NCI-H1694 (cell line): ENCODE measurements at places on chromosomes 7 and 10.

- no peak for DNase-seq
Measured at GRCh38 chr7:128734890-128735289, 4.3 kb upstream of the CALU start.

DNA sequence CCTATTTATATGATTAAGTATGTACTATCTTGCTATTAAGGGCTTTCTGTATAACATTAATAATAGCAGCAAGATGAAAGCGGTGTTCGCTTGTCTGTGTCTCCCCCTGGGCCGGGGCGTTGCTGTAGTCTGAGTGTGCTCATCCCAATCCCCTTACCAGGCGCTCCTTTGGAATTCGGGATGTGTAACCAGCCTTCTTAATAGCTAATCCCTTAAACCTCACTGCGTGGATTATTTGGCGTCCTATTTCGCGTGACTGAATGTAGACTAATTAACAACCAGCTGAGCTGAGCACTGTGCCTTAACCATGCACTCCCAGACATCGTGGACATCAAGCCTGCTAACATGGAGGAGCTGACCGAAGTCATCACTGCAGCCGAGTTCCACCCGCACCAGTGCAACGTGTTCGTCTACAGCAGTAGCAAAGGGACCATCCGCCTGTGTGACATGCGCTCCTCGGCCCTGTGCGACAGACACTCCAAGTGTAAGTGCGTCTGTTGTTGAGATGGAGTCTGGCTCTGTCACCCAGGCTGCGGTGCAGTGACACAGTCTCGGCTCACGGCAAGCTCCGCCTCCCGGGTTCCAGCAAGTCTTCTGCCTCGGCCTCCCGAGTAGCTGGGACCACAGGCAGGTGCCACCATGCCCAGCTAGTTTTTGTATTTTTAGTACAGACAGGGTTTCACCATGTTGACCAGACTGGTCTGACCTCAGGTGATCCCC, 36.6 kb downstream of the BNIP3 start:
- DNase-seq, result no peak

- no peak for DNase-seq
Measured at GRCh38 chr7:29873644-29874294, 67.5 kb downstream of the WIPF3 start.

- DNase-seq, result no peak
Measured at GRCh38 chr7:84997626-84998025, 189.2 kb downstream of the SEMA3D start.

DNA sequence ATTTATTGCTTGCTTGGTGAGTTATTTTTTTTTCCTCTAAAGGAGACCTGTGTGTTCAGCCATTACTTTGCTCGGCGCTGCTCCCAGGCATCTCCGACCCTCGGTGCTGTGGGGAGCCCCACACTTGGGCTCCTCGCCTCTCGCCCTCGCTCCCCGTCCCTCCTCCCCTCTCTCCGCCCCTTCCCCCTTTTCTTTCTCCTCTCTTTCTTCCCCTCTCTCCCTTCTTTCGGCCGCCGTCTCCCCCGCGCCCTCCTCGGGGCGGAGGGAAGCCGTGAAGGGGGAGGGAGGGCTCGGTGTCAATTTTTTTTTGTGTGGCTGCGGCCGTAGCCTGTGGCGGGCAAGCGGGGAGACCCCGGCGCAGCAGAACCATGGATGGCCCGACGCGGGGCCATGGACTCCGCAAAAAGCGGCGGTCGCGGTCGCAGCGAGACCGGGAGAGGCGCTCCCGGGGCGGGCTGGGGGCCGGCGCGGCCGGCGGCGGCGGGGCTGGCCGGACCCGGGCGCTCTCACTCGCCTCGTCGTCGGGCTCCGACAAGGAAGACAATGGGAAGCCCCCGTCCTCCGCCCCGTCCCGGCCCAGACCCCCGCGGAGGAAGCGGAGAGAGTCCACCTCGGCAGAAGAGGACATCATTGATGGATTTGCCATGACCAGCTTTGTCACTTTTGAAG, 1.1 kb downstream of the AUTS2 start:
- DNase-seq, result peak; percentile 12

GRCh38 chr7:23653942-23654341, 26.1 kb upstream of the FAM221A start:
- DNase-seq, result no peak

GRCh38 chr10:132850896-132851295, 64.9 kb upstream of the NKX6-2 start:
- DNase-seq, result no peak

- no peak for DNase-seq
Measured at GRCh38 chr10:114026189-114027040, 17.3 kb upstream of the ADRB1 start.

DNA sequence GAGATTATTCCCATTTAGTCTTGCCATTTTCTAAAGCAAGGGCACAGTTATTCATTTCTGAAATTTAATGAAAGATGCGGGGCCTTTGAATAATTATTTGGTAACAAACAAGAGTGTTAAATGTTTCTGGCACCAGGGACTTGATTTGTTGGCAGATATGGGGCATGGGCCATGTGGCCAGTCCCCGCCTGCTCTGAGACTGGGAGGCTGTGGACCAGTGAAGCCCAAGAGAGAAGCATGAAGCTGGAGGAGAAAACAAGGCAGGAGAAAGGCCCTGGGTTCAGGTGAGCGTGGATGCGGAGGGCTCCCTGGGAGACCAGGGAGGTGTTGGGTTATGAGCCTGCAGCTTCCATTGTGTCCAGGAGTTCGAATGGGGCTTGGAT, 378.5 kb downstream of the TCERG1L start:
- DNase-seq, result no peak

- no peak for DNase-seq
Measured at GRCh38 chr10:20970708-20971107, 73.6 kb upstream of the NEBL start.

- no peak for DNase-seq
Measured at GRCh38 chr7:114342431-114343179, 72.0 kb upstream of the FOXP2 start.

DNA sequence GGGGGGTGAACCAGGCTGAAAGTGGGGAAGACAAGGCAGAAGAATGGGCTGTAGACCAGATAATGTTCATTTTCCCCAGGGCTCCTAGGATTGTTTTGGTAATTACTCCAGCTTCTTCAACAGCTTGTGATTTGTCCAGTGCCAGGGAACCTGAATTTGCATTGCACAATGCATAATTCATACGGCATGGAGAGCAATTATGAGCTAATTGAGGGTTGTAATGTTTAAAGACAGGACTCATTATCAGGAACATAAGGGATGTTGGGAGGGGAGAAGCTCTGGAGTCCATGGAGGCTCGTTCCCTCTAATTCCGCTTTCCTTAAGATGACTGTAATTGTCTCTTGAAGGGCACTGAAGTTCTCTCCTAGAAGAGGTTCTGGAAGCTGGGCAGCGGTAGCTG, 405.0 kb upstream of the ZMIZ1 start:
- DNase-seq, result no peak

- DNase-seq, result no peak
Measured at GRCh38 chr10:71694039-71694501, 25.5 kb downstream of the C10orf105 start.

DNA sequence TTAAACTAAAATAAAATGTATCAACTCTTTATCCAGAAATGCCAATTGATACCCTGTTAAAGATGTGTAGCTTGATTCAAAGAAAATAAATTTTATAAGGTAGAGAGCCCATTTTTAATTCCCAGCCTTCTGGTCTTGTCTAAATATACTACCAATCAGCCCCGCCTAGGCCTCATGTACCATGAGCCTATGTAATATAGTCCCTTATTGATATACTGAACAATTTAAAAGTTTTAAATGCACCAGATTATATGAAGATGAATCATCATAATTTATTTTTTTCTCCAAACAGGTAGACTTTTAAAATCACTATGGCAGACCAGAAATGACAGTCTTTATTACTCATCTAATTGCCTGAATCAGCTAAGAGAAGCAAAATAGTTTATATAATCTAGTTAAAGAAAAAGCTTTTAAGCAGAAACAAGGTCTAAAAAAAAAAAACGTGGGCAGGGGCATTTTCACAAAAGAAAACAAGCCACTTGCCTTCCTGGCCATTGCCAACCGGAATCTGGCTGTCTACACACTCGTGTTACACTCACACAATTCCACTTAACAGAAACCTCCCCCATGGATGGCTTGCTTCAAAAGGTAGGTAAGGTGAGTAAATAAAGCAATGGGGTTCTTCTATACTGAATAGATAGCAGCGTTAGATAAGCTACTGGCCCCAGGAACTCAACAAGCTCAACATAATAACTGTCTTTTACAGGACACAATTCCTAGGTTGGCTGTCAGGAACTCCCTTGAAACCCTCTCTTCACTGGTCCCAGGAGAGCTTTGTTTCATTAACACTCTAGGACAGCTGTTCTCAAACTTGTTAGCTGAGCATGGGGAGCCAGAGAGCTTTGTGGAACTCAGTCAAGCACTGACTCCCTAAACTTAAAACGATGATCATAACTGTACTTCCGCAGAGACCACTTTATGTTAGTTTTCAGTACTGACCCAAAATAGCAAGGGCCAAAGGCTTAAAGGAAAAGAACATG, 37.2 kb downstream of the RAPGEF5 start:
- peak; percentile 91 for DNase-seq

DNA sequence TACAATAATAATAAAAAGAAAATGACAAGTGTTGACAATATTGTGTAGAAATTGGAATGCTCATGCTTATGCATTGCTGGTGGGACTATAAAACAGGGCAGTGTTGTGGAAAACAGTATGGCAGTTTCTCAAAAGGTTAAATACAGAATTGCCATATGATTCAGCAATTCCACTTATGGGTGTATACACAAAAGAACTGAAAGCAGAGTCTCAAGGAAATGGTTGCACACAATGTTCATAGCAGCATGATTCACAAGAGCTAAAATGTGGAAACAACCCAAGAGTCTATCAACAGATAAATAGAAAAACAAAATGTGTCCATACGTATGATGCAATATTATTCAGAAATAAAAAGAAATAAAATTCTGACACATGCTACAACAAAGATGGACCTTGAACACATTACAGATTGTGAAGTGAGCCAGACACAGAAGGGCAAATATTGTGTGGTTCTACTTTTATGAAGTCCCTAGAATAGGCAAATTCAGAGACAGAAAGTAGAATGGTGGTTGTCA, 64.8 kb upstream of the GRM8 start:
- DNase-seq, result no peak

DNA sequence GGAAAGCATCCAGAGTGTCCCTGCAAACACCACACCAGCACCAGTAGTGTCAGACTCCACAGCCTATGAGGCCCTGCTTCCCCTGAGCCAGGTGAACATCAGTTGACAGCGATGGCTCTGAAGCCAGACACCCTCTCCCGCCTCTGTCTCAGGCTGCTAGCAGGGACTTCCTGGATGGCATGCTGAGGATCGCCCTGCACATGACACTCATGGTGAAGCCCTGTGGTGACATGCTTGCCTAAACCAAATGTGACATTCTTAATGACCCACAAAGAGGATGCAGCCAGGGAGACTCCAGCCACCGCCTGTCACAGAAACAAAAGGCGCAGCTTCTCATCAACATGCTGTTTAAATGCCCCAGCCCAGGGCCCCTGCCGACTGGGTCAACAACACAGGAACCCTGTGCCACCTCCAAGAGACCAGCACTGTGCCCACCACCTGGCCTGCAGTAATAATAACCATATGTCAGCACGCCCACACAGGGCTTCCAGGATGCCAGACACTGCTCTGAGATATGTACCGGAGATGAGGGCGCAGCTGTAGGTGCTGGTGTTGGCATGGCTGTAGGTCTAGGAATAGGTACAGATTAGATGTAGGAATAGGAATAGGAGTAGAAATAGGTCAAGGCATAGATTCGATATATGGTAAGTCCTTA, 81.3 kb downstream of the GRID1 start:
- DNase-seq, result no peak

DNA sequence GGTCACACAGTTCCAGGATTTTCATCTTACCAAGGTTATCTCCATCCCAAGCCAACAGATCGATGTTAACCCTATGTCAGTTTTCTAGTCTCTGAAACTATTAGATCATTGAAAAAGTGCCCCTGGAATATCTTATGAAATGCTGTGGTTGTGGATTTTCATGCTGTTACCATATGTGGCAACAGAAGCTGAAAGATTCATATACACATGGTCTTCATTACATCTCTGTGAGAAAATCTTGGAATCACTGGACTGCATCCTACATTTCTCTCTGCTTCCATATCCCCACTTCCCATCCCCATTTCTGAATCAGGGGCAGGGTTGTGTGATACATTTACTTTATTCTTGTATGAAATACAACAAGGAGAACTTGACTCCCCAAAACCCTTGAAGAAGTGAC, 146.1 kb downstream of the SLC16A9 start:
- no peak for DNase-seq

GRCh38 chr7:41889472-41889871, 186.6 kb upstream of the INHBA start:
- DNase-seq, result no peak

DNA sequence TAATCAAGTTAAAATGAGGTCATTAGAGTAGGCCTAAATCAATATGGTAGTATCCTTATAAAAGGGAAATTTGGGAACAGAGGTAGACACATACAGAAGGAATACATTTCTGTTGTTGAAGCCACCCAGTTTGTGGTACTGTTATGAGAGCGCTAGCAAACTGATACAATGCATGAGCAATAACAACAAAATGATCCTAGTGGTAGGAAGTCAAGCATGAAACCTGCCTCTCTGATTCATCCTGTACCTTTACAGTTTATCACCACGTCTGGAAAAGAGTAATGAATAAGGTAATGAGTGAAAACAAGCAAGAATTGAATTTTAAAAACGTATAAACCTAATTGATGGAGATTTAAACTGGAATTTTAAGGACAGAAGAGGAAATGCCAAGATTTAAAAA, 217.2 kb downstream of the PCLO start:
- DNase-seq, result no peak

DNA sequence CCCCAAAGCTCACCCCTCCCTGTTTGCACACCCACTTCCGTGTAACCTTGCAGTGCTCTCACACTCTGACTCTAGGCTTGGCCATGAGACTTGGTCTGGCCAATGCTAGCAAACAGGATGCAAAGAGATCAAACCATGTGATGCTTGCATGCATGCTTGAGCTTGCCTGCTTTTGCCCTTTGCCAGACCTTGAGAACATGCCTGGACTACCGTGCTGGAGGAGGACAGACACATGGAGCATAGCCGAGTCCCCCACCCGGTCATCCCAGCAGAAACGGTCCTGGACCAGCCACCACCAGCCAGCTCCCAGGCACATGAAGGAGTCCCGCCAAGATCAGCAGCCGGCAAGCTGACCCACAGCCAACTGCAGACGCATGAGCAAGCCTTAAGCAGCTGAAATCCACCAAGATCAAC, 23.4 kb downstream of the PYROXD2 start:
- no peak for DNase-seq

DNA sequence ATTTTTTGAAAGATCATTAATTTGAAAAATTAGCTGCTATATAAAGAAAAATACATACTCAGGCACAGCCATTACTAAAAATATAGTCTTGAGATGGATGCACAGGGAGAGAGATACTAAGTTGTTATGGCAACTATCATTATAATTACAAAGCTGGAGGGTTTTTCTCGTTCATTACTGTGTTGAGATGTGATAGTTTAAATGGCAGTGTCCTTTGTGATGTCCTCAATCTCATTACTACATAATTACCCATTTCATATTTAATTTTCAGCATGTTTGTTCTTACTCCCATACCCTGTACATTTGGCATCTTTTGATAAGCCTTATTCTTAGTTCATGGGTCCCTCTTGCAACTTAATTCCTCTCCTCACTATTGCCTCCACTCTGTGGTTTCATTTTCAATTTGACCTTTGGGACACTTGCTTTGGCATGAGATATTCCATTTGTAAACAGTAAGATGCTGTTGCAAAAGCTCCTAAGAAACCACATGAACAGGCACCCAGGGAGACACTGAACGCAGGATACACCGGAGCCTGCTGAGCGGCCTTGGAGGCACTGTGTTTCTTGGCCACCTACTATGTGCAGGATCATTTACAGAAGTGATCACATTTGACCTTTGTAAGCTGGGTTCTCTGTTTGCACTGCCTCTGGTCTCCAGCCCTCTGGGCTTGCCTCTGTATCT, 4.8 kb upstream of the CPXM2 start:
- no peak for DNase-seq
